CD4-positive, alpha-beta T cell treated with Interferon alpha-2 for 1 hour (primary cell): ENCODE measurements at places on chromosomes 16 and 17.
A peak's percentile ranks its signal among the peaks of the same experiment; 100 is the strongest.

GRCh38 chr17:65987988-65988387 is 203.9 kb downstream of the CEP112 start:
- DNase-seq = peak; percentile 4

DNA sequence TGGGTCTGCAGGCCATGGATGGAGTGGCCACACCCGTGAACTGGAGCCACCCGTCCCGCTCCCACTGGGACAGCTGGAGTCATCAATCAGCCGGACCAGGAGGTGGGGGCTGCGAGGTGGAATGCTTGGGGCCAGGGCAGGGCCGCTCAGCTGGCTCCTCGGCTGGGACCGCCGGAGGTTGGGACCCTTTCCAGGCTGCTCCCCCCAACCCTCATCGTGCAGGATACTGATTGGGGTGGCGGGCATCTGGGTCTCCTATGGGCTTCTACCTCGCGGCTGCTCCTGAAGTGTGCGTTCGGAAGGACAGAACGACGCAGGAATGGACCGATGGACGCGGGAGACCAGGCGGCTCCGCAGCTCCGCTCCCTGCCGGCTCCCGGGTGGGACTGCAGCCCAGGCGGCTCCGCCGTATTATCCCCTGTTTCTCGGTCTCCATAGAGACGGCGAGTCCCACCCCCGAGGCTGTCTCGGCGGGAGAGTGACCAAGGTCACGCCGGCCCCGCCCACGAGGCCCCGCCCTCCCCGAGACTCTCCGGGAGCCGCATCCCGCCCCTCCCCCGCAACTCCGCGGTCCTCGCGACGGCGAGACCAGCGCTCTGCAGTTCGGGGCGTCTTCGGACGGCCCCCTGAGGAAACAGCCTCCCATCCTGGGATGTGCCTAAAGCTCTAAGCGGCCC is at the start of gene TPPP3:
Gene TPPP3, minus strand, starts transcription at position 388 of the 677 bp plus-strand sequence. CDS start 2,387 bp downstream, outside the sequence.
- DNase-seq = peak; percentile 75

- no peak for DNase-seq
Measured at GRCh38 chr16:69133373-69133954, 1.0 kb downstream of the UTP4 start.

GRCh38 chr17:60102632-60103096 is 23.9 kb upstream of the HEATR6 start:
- peak; percentile 25 for DNase-seq

GRCh38 chr16:72590151-72590937 is 418.4 kb upstream of the PMFBP1 start:
- DNase-seq = no peak

- no peak for DNase-seq
Measured at GRCh38 chr17:2484876-2485275, 26.8 kb downstream of the METTL16 start.

- DNase-seq = no peak
Measured at GRCh38 chr16:29753516-29753915, 7.7 kb upstream of the C16orf54 start.

DNA sequence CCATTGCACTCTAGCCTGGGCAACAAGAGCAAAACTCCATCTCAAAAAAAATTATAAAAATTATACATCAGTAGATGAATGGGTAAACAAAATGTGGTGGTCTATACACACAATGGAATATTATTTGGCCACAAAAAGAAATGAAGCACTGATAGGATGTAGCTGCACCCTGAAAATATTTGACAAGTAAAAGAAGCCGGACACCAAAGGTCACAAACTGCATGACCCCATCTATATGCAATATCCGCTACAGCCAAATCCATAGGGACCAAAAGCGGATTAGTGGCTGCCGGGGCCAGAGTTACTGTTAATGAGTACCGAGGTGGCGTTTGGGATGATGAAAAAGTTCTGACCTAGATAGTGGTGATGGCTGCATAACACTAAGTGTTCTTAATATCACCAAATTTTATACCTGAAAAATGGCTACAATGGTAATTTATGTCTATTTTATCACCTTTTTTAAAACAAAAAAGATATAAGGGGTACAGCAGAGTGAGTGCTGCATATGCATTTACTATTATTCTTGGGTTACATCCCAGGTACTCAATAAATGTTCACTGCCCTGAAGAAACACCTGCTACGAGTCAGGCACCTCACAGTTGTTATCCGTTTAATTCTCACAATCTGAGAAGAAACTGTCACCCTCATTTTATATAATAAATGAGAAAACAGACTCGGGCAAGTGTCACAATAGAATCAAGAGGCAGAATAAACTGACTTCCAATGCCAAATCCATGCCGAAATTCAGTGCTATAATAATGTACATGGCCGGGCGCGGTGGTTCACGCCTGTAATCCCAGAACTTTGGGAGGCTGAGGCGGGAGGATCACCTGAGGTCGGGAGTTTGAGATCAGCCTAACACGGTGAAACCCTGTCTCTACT is 807 bp upstream of the HBQ1 start:
- no peak for DNase-seq

DNA sequence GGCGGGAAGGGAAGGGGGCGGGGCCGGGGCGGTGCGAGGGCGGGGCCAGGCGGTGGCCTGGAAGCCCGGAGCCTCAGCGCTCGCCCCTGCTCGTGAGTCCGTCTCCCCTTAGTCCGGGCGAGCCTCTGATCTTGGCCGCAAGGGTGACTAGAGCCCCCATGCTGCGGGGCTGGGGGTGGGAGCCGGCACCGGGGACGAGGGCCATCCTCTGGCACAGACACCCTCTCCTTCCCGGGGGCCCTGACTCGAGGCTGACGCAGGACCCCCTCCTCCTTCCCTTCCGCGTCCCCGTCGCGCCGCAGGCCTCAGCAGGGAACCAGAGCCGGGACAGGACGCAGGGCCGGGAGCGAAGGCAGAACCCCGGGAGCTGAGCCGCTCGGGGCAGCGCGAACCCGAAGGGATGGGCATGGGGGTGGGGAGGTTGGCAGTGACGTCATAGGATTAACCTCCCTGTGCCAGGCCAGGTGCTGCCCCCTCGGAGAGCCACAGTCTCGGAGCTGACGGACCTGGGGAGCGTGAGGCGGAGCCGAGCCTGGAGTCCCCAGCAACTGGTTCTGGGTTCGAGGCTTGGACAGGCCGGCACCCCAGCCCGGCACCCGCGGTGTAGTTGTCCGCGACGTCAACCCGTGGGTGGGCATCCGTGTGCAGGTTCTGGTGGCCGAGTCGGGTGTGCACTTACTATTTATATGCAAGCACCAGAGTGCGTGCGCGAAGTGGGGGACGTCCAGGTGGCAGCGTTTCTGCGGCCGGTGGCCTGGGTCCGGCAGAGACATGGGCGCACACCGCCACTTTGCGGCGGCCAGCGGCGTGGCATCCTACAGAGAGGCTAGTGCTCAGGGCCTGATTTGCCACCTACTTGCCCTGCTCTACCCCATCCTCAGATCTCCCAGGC is 503 bp upstream of the PLCD3 start:
- DNase-seq = peak; percentile 78

- peak; percentile 38 for DNase-seq
Measured at GRCh38 chr17:50149417-50150353, 792 bp downstream of the PPP1R9B start.

DNA sequence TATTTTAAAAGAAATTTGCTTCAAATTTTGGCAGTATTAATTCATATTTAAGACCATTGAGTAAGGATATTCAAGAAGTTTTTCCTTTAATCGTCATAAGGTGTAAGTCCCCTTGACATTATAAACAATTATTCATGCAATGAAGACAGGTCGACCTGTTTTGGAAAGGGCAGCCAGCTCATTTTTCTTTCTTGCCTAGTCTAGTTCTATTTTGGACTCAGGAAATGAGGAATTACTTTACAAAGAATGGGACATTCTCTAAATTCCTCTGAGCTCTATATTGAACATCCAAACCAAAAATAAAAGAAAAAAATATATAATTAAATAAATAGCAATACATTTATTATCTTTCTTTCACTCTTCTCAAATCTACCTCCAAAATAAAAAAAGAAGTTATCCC is 595.6 kb upstream of the KIF2B start:
- DNase-seq = no peak

DNA sequence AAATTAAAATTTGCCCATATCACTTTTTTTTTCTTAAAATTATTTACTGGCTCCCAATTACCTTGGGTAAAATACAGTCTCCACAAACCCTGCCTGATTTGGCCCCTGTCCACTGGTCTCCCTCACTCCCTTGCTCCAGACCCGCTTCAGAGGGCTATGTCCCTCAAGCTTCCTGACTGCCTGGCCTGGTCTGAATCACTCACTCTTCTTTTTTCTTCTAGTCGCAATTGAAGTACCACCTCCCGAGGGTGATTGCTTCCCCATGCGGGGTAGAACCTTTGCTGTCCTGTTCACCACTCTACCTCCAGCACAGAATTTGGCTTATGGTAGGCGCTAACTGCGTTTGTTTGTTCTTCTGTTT is 598 bp upstream of the PGAP3 start:
- no peak for DNase-seq

DNA sequence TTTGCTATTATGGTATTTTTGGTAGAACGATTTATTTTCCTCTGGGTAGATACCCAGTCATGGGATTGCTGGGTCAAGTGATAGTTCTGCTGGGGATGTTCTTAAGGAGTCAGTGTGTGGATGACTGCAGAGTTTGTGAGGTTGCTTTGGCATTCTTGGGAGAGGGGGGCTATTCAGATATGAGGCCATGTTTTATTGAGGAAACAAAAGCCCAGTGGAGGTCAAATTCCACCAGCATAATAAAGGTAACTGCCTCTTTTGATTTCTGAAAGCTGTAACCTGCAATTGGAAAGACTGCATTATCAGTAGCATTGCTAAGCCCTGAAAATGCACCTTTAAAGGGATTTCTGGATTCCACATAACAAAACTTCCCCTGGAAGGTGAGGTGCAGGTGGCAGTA is 43.7 kb upstream of the HNF1B start:
- DNase-seq = no peak

GRCh38 chr16:21103941-21104860 is 46.4 kb downstream of the DNAH3 start:
- DNase-seq = no peak

- no peak for DNase-seq
Measured at GRCh38 chr17:7340179-7340578, 3.9 kb downstream of the ACAP1 start.

GRCh38 chr16:47056688-47057629 is 83.5 kb upstream of the DNAJA2 start:
- no peak for DNase-seq

GRCh38 chr17:49889500-49889899 is 41.6 kb upstream of the TAC4 start:
- DNase-seq = no peak

DNA sequence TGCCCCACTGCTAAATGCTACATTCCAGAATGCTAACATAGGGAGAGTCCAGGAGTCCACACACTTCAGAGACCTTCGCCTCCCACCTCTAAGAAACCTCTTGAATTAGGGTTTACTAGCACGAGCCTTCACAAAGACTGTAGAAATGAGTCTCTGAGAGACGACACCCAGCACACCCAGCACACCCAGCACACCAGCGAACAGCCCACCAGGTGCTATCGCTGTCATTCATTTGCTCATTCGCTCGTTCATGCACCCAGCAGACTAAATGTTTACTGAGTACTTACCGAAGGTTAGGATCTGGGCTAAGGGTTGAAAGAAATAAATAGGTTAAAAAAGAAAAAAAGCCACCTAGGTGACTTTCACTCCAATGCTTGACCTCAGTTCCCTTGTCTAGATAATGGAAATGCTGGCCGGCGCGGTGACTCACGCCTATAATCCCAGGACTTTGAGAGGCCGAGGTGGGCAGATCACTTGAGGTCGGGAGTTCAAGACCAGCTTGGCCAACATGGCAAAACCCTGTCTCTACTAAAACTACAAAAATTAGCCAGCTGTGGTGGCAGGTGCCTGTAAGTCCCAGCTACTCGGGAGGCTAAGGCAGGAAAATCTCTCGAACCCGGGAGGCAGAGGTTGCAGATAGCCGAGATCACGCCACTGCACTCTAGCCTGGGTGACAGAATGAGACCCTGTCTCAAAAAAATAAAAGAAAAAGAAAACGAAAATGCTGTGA is 100.8 kb downstream of the ADCY9 start:
- DNase-seq = no peak

DNA sequence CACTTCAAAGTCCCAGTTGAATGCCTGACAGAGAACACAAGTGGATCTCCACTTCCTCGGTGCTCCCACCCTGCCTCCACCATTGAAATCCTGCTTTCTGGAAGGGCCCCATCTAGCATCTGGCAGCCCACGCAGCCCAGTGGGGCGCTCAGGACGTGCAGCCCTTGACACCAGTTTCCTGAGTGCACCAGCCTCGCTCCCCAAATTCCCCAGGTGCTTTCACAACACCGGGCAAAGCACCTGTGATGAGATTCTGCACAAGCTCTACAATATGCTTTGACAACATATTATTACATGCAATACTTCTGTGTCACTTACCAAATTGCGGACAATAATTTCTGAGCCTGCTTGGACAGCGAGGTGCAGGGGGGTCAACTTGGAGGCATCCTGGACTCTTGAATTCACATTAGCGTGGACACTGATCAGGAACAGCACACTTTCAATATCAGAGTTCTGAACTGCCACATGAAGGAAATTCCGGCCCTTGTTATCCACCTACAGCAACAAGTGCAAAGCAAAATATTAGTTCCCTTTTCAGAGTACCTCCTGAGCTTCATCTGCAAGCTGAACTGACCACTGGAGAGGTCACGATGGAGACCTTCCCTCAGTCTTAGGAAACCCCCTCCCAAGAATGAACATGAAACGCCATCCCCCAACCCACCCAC is 33.9 kb downstream of the CYB5D2 start:
- no peak for DNase-seq

GRCh38 chr17:73521376-73521775 is 122.9 kb downstream of the SDK2 start:
- no peak for DNase-seq

DNA sequence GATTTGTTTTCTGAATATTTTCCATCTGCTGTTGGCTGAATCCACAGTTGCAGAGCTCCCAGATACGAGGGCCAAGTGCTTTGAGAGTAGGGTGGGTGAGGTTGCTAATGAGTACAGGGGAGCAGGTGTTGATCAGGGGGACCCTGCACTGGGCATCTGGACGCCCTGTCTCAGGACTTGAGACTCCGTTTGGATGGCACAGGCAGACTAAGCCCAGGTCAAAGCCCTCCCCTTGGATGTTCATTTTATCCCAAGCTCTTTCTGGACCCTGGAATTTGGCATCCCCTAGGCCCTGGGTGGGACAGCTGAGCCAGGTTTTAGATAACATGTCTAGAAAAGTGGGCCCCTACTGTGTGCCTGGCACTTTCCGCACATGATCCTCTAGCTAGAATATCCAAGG is 12.1 kb downstream of the USP6 start:
- DNase-seq = no peak

DNA sequence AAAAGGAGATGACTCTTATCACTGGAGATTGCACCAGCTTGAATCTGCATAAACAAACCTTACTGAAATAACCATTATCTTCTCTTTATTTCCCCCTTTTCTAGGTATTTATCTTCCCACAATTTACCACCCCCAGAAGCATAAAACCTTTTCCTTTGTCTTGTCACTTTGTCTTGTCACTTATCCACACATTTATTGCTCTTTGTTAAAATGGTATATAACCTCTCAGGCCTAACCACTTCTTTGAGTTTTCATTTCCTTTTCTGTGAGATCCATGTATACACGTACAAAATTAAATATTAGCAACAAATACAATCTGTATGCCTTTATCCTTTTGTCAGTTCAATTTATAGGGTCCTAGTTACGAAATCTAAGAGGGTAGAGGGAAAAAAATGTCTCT is 122.9 kb downstream of the CACNG3 start:
- no peak for DNase-seq
